ENCODE measurements at places on chromosomes 16 and 17.
A peak's percentile ranks its signal among the peaks of the same experiment; 100 is the strongest.

DNA sequence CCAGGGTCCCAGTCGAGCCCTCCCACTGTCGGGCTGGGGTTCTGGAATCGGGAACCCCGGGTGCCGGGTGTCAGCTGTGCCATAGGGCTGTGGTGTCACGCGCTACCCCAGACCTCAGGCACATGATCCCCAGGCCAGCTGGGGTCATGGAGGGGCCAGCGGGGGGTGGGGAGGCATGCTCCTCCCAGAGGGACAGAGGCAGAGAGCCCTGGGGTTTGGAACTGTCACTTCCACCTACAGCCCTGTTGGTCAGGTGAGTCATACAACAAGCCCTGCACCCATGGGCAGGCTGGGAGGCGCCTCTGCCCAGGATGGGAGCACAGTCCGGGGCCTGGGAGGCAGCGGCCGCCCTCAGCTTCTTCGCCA, 63.0 kb downstream of the BAIAP2 start:
- DNase-seq = peak; percentile 97

GRCh38 chr16:65538976-65539375, 417.1 kb upstream of the CDH11 start:
- DNase-seq = no peak

DNA sequence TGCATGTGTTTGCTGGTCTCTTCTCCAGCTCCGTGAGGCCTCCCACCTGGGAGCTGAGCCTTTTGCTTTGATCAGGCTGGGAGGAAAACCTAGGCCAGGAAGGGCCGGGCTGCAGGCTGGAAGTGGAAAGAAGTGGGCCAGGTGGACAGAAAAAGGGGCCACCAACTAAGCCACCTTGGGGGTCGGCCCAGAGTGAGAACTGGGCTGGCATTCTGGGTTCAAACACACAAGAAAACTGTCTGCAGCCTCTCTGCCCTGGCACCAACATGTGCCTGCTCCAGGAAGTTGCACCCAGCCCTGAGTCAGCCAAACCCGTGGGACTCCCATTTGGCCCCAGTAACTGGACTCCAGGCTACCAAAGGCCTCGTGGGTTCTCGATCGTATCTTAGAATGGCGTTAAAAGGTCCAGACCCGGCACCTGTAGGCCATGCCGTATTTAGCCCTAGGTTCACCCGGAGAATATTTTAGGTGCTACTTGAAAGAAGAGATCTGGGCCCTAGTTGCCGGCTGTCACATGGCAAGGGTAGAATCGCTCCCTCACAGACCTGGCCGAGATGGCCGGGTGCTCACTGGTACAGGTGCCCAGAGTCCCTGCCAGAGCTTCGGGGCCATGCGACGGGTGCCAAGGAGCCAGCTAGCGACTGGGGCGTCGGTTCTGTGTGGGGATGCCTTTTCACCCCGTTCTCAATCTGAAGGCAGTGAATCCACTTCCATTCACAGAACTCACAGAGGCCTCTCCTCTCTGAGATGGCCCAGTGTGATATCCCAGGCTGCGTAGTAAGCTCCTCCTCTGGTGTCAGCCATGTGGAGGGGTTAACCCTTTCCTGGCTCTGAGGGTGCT, 236.6 kb downstream of the MRTFB start:
- no peak for DNase-seq

DNA sequence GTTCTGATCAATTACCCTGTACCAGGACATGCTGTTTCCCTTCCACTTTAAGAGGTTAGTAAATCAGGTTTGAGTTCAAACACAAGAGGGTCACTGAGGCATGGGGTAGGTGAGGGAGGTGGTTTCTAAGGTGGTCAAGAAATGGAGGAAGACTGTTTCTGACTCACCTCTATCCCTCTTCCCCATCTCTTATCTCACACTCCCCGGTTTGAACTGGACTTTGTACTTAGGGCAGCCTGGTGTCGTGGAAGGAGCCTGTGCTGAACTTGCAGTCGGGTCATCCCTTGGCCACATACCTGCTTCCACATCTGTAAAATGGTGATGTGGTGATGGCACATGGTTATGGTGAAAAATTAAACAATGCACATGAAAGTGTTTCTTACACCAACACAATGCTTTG, 17.2 kb upstream of the TMEM98 start:
- no peak for DNase-seq

- DNase-seq = no peak
These were observed 4.4 kb downstream of the CDC27 start for GRCh38 chr17:47184681-47185080.

GRCh38 chr16:85935391-85935973, 36.5 kb downstream of the IRF8 start:
- no peak for DNase-seq

DNA sequence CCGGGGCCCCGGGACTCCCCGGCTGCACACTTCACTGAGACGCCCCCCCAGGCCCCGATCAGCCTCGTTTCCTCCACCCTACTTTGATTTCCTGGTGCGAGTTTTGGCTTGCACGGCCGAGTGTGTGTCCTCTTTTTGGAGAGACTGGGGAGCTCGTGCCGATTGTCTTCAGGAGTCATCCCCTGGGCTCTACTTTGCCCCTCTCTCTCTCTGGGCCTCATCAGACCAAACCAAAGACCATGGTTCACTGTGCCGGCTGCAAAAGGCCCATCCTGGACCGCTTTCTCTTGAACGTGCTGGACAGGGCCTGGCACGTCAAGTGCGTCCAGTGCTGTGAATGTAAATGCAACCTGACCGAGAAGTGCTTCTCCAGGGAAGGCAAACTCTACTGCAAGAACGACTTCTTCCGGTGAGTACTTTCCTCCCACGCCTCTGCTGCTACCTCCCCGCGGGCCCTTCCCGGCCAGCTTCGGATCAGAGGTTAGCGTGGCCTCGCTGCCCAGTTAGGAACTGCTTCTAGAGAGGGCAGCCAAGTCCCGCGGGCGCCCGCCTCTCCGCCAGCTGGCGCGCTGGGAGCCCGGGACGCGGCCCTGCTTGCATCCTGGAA, 787 bp downstream of the LHX1 start:
- no peak for DNase-seq

GRCh38 chr17:53462393-53462811, 360.3 kb upstream of the KIF2B start:
- DNase-seq = no peak

GRCh38 chr16:31331141-31331764, 23.7 kb upstream of the ITGAX start:
- no peak for DNase-seq

GRCh38 chr16:55282441-55282840, 41.6 kb upstream of the IRX6 start:
- no peak for DNase-seq

DNA sequence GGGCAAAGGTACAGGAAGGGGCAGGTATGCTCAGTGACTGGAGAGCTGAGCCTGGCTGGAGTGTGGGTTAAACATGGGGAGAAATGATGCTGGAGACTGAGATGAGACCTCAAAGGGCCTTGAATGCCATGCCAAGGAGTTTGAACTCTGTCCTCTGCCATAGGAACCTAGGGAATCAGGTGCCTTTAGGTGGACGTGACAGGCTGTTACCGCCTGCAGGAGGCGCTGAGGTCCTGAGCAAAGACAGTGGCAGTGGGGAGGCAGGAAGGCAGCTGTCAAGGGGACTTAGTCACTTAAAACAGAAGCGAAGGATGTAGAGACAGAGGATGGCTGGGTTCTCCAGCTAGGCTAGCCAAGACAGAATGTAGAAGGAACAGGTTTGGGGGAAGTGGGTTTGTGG, 9.1 kb downstream of the PSMB3 start:
- DNase-seq = no peak

DNA sequence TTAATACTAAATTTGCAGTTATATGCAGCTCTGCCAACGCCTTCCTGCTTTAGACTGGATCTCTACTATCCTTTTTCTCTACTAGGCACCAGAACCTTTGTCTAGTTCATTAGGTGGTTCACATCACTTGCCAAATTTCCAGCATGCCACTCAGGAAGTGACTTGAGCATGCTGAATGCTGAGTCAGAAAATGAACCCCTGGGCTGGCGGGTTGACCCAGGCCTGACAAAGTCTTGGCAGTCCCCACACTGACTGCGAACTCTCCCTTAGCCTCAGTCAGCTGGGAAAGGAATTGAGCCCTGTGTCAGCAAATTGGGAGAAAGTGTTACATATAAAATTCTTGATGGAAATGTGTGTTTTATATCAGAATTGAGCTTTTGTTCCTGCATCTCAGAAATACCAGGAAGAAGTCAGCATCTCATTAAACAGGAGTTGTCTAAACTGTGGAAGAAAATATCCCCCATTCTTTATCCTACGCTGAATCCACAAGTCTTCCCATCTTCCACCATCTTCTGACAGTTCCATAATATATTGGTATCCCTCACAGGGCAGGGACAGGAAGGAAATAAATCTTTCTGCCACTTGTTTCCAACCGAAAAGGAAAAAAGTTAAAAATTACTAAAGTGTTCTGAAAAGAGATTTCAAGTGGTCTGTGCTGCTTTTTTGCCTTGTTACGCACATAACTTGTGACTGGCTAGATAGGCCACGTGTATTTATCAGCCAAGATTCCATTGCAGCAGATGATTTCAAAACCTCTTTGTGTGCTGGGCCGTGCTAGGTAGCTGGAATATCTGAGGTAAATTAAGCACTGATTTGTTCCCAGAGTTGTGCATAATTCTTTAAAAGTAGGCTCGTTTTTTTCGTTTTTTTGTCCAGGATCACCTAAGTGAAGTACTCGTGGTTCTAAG, 16.7 kb upstream of the SLC12A3 start:
- DNase-seq = no peak

DNA sequence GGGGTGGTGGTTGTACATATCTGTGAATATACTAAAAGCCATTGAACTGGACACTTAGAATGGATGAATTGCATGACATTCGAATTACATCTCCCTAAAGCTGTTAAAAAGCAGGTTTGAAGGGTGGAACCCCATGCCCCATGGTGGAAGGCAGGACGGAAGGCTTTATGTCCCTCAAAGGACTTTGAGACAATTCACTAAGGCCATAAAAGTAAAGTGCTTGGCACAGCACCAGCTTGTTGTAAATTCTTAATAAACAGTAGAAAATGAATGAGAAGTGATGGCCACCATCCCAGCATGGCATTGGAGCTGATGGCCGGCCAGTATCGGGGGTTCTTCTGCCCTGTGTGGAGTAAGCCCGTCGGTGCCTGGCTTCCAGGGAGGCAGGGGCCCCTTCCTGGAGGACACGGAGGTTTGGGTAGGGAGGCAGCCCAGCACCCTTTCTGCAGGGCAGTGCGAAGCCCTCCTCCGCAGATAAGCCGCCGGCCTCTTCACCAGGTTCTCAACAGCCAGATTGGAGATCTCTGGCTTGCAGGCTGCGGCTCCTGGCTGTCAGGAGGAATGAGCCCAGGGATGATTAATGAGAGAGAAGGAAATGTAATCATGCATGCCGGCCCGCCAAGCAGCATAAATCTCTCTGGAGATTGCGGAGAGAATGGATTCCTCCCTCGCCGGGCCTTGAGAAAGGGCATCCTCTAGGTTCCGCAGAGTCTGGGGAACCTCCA, 346.9 kb downstream of the FOXL1 start:
- DNase-seq = no peak
